ENCODE measurements at places on chromosomes 2 and 18. TPM values are rescaled to one million over a fixed set of nuclear protein-coding genes. Genes with fewer than 3 reads are reported as not detected.

The HOXD3 gene
- total RNA-seq = not detected

The ANKRD30B gene
- total RNA-seq = not detected

The GAD1 gene
- not detected for total RNA-seq

The PNPT1 gene
- 13.8 TPM for total RNA-seq

The HRH4 gene
- total RNA-seq = not detected

Data from epithelial cell of alveolus of lung (primary cell).